ENCODE measurements at places on chromosomes 5 and 9.

DNA sequence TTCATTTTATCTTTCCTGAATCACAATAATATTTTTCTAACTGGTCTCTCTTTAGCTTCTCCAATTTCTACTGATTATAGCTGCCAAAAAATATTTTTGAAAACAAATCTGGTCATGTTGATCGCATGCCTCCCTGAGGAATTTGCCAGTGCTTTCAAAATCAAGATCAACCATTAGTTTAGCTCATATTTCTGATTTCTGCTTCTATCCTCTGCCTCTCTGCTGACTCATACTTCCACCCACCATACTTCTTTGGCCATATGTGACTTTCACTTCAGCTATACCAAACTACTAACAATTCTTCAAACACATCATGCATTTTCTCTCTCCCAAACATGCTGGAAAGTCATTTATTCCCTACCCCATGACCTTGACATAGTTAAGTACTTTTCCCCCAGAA is 636.5 kb downstream of the TLE1 start:
- no peak for DNase-seq

DNA sequence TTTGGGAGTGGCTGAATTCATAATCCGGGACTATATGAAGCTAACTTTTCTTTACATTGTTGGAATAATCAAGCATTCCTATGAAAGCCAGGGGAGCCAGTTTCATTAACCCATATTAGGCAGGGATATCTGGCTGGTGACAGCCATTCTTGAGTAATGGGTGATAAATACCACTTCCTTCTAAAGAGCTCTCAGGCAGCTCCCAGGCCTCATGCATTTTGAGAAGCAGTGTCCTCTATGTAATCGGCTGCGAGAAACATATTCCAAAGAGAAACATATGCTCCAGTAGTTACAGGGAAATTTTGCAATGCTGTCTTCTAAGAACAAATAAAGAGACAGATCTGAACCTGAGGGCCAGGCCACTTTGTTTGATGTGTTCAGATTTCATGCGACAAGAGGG is 83.1 kb downstream of the MSX2 start:
- DNase-seq = no peak

DNA sequence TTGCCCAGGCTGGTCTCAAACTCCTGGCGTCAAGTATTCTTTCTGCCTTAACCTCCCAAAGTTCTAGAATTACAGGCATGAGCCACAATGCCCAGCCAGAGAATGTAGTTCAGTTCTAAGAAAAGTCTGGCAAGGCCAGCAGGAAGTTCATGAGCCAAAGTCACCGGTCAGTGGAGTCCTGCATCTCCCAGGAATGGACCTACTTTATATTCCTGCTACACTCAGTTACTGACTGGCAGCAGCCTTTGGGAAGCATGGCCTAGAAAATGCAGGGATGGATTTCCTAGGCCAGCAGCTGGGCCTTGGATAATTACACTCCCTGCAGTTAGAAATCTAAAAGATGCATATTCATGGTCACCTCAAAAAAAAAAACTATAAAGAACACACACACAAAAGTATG is 135.7 kb downstream of the CAAP1 start:
- no peak for DNase-seq

DNA sequence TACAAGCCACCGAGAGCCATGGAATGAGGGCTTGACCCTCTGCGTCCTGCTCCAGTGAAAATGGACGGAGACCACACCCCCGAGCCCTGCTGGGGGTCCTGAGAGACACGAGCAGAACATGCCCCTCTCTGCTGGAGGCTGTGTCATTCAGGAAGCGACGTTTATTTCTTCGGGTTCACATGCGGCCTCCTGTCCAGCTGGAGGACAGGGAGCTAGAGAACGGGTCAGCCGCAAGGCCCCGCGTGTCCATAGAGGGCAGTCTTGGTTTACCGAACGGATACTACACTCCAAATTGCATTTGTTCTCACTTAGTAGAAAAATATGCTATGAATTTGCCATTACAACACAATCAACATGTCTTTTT is 36.1 kb downstream of the MRPL36 start:
- DNase-seq = no peak

GRCh38 chr5:131718487-131719014 is 78.3 kb downstream of the FNIP1 start:
- no peak for DNase-seq

DNA sequence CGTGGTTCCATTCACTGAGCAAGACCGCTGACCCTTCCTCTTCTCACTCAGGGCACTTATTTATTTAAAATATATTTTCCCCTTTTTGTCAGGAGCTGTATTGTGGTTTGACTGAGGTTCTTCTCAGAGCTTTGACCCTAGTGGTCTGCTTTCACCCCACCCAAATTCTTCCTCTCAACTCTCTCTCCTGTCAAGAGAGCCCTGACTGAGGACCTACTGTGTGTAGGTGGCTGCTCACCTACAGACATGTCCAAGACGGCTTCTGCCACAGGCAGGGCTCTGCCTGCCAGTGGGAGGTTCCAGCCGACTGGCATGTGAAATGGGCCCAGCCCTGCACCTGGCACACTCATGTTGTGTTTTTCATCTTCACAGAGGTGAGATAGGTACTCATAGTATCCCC is 5.2 kb downstream of the DCANP1 start:
- DNase-seq = no peak

DNA sequence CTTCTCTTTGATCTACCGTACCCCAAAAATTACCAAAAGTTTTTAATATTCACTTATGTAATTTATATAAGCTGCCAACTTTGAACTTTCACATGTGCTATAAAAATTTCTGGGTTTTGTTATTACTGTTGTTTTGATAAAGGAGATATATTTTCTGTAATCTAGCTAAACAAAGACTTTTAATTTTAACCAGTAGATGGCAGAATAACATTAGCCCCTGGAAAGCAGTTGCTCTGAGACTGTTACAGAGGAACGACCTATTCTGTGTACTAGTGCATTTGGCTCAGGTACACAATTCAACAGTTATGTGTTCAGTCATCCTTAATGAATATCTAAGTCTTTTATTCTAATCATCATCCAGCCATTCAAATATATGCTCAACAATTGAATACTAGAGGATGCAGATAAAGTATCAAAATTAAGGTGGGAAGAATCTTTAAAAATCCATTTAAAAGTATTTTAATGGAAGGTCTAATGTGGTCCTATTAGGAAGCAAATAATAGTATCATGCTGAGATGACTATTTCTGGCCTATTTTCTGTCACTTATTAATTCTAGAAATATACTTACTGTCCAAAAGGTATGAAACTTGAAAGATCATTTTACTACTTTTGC is 8.6 kb downstream of the KLHL9 start:
- no peak for DNase-seq

DNA sequence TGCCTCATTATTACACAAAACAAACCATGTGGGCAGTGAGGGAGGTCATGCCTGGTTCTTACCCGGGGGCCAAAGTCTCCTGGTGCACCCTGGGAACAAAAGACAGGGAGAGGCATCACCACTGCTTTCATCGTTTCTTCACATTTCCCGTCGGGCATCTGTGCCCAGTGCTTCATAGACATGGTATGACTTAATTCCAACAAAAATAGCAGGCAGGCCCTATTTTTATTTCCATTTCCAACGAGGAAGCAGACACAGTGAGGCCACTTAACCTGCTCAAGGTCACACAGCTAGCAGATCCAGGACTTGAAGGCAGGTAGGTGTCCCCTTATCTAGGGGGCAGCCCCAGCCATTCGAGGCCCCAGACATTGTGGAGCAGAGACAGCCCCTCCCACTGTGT is 34.6 kb upstream of the PHYKPL start:
- DNase-seq = no peak

GRCh38 chr9:82790875-82791274 is 272.1 kb downstream of the RASEF start:
- no peak for DNase-seq

- DNase-seq = no peak
Measured at GRCh38 chr5:177552839-177553455, 1.4 kb downstream of the FAM193B start.

GRCh38 chr5:122608222-122608621 is 166.7 kb upstream of the SNX2 start:
- DNase-seq = no peak

DNA sequence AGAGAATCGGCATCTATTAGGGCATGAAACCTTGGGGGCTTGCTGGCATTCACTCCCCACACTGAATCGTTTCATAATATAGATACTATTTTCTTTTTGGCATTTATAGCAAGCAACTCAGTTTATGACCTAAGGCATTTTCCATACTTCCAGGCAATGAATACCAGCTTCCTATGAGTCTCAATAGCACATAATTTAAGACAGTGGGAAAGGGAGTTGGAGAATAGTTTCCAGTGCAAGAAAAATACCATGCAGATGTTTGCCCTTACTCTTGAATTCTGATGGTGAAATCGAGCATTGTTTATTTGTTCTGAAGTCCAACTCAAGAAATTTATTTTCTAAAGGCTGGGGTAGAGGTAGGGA is 175.8 kb upstream of the KLF9 start:
- no peak for DNase-seq

- no peak for DNase-seq
Measured at GRCh38 chr5:125056671-125057485, 310.4 kb upstream of the ZNF608 start.

DNA sequence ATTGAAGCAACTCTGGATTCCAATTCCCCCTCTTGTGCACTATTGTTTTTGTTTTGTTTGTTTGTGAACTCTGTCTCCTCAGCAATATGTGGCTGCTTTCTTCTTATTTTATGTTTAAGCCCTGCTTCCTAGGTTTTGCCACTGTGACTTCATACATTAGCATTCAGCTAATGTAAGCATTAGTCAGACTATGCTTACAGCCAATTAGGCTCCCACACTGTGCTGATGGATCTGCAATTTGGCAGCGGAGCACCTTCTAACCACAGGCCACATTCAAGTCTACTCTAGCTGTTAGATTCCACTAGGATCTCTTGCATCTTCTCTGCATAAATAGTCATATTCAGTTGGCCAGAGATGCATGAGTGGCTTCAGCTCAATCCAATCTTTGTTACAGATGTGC is 9.6 kb upstream of the BICD2 start:
- DNase-seq = no peak

DNA sequence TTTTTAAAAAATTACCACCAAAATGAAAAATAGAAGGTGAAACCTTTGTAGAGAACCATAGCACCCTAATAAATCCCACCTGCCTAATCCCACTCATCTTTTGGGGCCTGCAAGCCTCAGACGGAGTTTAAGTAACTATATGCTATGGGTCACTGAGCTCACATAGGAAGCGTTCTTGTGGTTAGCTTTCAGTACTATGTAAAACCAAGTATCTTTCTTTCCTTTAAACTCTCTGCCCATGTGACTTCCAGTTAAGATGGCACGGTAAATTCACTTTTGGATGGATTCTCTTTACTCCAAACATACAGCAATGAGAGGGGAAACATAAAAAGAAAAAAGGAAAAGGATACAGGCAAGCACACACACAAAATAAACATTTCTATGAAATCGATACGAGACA is 50.9 kb downstream of the FANCC start:
- DNase-seq = no peak

GRCh38 chr5:96868603-96869371 is 7.5 kb upstream of the ERAP2 start:
- no peak for DNase-seq

GRCh38 chr9:79580055-79580454 is 8.3 kb downstream of the TLE4 start:
- no peak for DNase-seq

- DNase-seq = no peak
Measured at GRCh38 chr5:16924206-16924605, 11.9 kb downstream of the MYO10 start.

DNA sequence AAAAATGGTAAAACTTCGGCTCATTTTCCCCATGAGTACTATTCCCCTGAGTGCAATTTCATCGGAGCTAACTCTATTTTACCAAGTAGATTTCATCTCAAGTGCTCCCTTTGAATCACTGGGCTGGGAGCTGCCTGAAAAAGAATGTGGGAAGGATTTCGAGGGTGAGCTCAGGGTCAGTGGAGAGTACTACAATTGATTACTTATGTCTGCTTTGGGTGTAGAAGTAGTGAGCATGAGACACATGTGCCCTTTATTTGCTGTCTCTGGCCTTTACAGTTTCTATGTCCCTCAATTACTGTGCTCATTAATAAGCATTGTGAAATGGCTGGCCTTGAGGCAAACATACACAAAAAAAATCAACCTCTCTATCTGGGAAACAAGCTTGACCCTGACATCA is 172.7 kb upstream of the RFX3 start:
- no peak for DNase-seq

DNA sequence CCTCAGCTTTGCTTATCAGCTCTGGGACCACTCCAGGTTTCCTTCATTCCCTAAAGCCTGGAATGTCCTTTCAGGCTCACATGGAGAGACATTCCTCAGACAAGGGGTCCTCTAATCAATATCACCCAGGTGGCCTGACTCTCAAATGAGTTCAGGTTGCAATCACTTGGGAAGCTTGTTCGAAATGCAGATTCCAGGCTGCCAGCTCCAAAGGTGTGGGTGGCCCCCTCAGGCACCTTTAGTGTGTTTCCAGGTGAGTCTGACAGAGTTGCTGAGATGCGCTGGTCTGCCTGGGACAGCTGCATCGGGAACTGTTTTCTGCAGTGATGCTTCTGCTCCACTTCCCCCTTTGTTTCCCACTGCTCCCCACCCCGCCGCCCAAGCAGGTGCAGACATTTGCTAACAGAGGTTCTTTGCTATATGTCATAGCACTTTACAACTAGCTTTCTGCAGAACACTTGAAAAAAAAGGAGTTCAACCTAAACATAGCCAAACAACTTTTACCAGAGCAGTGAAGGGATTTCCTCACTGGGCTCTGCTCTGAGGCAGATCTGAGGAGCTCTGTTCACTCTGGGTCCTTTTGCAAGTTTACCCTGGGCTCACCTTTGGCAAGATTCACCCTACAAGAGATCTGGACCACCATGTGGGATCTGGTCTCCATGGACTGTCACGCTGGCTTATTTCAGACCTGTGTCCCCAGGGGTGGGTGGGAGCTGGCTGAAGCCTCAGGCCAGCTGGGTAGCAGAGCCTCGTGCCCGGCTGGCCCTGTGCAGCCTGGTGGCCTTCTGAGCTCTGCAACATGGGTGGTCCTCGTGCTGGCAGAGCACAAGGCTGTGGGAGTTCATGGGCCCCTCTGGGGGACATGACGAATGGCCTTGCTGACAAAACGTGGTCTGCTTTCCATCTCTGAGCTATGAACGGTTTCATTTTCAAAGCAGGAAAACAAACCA is 539.6 kb downstream of the CCDC171 start:
- DNase-seq = no peak

GRCh38 chr9:2181792-2182191 is 166.6 kb downstream of the SMARCA2 start:
- DNase-seq = no peak

- no peak for DNase-seq
Measured at GRCh38 chr9:132946211-132946610, 1.8 kb upstream of the TSC1 start.

DNA sequence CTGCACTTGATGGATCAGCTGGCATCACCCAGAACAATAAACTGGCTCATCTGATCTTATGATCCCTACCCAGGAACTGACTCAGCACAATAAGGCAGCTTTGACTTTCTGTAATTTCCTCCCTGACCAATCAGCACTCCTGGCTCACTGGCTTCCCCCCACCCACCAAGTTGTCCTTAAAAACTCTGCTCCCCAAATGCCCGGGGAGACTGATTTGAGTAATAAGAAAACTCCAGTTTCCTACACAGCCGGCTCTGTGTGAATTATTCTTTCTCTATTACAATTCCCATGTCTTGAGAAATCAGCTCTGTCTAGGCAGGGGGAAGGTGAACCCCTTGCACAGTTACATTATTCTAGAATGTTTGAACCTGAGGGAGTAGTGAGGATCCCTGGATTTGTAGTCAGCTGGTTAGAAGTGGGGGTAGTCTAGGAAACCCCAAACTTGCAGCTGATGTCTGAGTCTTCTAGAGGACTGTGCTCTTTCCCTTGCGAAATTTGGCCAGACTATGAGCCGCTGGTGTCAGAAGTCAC is 111.7 kb upstream of the NEK6 start:
- no peak for DNase-seq

- DNase-seq = no peak
Measured at GRCh38 chr5:88488130-88488529, 219.5 kb upstream of the TMEM161B start.

All from activated CD8-positive, alpha-beta memory T cell treated with anti-CD3 and anti-CD28 coated beads for 4 hours (primary cell).